Uterus (tissue), 4 donors: ENCODE measurements at places on chromosomes 1 and 21.

DNA sequence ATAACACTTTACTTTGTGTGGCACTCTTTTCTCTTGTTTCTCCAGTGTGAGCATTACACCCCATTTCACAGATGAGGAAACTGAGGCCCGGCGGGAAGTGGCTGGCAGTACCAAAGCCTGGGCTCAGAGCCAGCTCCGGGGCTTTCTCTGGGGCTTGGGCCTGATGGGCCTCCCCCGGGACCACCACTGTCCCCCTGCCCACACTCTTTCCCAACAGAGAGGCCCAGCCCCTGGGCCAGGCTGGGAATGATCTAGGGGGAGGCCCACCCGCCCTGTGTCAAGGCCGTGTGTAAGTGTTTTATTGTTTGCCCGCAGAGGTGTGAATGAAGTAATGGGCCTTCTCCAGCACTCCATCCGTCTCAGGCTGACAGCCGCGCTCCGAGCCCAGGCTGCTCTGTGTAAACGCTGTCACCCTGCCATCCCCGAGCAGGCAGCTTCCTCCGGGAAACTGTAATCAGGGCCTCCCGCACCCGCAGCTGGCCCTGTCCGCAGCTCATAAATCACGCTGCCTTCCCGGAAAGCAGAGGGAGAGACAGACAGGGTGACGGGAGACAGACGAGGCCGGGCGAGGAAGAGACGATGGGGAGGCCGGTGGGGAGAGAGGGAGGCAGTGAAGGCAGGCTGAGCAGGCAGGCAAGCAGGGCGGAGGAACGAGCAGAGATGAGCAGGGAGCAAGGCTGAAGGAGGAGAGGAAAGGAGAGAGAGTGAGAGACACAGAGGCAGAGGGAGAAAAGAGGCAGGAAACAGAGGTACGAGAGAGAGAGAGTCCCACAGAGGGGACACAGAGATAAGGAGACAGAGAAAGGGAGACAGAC, 109.7 kb upstream of the ZBTB40 start:
- peak; percentile 39 for DNase-seq

DNA sequence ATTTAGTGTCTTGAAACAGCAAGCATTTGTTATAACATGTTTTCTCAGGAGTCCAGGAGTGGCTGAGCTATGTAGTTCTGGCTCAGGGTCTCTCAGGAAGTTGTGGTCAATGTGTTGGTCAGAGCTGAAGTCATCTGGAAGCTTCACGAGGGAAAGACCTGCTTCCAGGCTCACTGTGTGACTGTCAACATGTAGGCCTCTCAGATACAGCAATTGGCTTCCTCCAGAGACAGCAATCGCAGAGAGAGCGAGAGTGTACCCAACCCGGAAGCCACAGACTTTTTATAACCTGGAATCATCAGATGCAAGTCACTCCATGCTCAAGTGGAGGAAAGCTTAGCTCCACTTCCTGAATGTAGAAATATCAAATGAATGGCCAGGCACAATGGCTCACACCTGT, 40.9 kb downstream of the TNFRSF9 start:
- no peak for DNase-seq

DNA sequence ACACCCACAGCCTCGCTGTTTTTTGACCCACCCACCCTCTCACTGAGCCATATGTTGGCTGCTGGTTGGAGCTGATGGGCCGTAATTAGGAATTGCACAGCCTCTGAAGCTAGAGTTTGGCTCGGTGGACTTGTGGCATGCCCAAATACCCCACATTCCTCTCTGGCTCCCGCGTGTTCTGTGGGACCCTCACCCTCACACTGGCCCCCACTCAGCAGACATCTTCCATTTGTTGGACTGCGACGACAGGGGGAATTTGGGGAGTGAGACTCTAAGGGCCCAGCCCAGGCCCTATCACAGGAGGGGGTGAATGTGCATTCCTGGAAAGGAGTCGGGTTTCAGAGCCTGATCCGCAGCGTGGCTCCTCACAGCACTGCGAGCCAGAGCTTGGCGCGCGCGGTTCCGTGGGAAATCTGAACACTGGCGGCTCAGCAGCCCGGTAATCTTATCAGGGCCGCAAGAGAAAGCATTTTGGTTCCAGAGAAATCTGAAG, 5.2 kb downstream of the RCSD1 start:
- no peak for DNase-seq

- DNase-seq = no peak
Observed at GRCh38 chr1:2815551-2815950, 14.1 kb upstream of the TTC34 start.

DNA sequence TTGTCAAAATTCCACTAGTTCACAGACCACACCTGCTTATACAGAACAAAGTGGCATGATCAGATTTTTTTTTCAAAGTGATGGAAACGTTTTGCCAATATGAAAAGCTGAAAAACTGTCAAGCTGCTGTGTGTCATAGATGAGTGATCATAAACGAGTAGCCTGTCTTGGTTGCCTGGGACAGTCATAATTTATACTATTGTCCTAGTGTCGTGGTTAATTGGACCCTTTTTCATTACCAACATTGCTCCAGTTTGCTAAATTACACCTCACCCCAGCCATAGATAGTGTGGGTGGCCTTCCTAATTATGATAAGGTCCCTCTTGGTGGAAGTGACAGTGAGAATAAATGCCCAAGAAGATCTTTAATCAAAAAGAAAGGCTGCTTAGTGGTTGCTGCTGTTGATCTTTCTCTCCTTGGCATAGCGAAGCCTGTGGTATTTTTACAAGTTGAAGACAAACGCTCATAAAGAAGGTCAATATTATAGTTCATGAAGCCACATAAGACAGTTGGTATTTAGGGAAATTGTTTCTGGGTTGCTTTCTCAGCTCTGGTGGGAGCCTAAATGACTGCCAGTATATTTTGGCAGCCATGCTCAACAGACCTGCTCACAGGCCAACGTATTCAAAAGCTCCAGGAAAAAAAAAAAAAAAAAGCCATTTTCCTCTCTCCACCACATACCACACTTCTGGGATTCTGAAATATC, 478.1 kb downstream of the PLA2G4A start:
- DNase-seq = no peak

DNA sequence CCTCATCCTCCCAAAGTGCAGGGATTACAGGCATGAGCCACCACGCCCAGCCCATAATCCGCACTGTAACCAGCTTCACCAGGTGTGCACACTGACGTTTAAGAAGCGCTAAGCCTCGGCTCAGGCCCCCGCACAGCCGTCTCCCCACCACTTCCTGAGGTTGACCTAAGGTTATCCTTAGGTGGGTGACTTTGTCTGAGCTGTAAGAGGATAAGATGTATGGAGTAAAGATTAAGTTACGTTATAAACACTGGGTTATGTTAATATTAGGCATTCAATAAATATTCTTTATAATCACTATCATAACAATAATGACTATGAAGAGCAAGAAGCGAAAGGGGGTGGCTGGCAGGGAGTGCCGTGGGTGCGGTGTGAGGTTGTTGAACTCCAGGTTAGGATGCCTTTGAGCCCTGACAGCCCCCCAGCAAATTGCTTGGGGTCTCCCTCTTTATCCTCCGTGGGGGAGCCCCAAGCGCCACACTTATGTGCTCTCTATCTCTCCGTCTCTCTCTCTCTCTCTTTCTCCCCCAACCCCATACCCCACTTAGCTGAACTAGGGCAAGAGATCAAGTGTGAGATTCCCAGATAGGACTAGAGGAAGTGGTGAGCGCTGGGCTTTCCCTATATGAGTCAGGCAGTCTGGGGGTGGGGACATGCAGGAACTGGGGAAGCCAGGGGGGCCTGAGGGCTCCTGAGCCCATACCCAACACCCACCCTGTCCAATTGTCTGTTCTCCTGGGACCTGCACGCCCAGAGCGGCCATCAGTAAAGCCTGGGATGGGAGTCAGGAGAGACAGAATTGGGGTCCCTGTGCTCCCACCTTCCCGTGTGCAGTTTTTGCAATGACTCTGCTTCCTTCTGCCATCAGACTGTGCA, 7.6 kb downstream of the EFHD2 start:
- DNase-seq = no peak

DNA sequence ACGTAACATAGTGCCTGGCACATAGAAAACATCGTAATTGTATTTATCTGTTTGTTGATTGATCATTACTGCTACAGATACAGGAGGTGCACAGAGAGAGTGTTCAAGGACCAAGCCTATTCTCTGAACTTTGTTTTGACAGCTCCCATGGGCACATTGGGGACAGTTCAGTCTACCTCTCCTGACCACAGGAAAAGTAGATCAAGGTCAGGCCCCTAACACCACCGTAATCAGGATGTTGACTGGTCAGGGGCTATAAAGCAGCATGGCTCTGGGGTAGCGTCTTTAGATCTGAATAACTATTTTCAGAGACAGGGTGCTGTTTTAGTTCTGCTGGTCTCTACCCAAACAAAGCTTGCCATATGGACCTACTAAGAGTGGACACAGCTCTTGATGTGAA, 223.1 kb upstream of the IRF2BP2 start:
- DNase-seq = no peak

- DNase-seq = no peak
Observed at GRCh38 chr1:154859786-154860155, 10.3 kb downstream of the KCNN3 start.

DNA sequence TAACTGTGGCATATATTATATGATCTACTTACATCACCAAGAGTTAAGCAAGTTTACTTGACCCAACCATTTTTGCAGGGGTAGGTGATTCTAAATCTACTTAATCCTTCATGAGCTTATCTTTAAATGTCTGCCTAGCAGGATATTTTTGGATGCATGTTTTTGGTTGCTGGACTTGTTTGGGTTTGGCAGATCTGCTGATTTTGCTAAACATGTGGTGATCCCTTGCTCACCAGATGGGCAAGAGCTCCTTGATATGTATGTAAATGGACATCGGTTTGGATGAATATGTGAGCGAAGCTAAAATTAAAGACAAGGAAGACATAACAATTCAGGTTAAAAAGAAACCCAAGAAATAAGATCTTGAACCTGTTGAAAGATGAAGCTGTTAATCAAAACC, 36.7 kb downstream of the FMN2 start:
- no peak for DNase-seq

DNA sequence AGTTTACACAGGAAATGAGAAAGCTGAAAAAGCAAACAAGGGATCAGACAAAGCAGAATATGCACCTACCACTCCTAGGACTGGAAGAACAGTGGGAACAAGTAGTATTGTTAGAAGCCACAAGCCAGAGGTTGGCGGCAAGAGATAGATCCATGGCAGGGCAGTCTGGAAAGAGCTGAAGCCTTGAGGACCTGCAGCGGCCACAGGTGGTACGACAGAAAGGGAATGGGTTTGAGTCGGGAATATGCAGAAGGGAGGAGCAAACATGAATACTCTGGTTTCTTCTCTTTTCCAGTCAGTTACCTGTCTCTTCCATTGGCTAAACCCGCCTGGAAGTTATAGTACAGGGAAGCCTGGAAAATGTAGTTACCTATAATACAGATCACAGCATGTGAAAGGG, 3.9 kb upstream of the PCNX2 start:
- no peak for DNase-seq

- DNase-seq = no peak
Observed at GRCh38 chr1:112532064-112532463, 23.3 kb downstream of the WNT2B start.

DNA sequence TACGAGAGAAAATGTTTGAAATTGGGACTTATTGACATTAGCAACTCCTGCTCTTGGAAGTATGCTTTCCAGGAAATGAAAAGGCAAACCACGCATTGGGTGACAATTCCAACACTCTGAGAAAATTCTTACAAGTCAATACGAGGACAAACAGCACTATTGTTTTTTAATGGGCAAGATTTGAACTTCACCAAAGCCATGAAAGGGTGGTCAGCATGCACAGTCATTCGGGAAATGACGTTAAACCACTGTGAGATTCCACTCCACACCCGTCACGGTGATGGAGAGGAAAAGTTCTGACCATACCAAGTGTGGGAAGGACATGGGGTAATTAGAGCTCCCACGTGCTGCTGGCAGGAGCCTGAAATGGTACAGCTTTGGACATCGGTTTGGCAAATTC, 12.2 kb upstream of the PRXL2B start:
- DNase-seq = no peak
